Type B pancreatic cell (in vitro differentiated cells): ENCODE measurements at places on chromosomes 16 and 17. TPM values are rescaled to one million over a fixed set of nuclear protein-coding genes. Genes with fewer than 3 reads are reported as not detected.

The LITAFD gene
- not detected in 2 replicates for total RNA-seq

GRCh38 chr17:48134912-48135480, 27.4 kb downstream of the SNX11 start:
- H3K36me3 ChIP-seq = no peaks in the 10 kb centered on the region
- no peaks in the 10 kb centered on the region for H3K4me1 ChIP-seq
- peaks cover 14% of the 10 kb centered on the region for H3K27me3 ChIP-seq
- no peak for DNase-seq
- no peak overlapping the region for H3K4me3 ChIP-seq

- DNase-seq = no peak
- no peaks in the 10 kb centered on the region for H3K27me3 ChIP-seq
- peaks cover 12% of the 10 kb centered on the region for H3K4me1 ChIP-seq
- peak overlapping the region; percentile 44 for H3K4me3 ChIP-seq
- H3K27ac ChIP-seq = peak overlapping the region; percentile 81
Observed at GRCh38 chr17:75102385-75102821, 7.4 kb upstream of the ARMC7 start.

The CCL4 gene
- 0.57 TPM in 1 of 2 replicates, not detected in the other for total RNA-seq

The C1QL1 gene
- total RNA-seq = 15.6 and 76.5 TPM in 2 replicates

The KRT9 gene
- total RNA-seq = 0.85 and 7.4 TPM in 2 replicates

The CLDN7 gene
- total RNA-seq = 118 and 284 TPM in 2 replicates

DNA sequence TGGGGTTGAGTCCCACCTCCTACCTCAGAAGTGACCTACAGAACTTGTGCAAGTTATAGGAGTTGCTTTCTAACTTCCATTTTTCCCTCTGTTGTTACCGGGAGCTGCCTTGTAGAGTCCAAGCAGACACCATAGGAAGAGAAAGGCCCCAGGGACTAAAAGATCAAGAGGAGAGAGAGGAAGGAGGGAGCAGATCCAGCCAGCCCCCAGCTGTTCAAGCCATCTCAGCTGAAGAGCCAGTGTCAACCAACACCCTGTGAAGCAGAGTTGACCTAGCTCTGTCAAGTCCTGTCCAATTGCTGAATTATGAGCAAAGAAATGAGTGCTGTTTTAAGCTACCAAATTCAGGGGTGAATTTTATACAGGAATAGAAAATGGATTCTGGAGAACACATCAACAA, 34.9 kb upstream of the CACNG4 start:
- no peak overlapping the region for H3K27ac ChIP-seq
- DNase-seq = no peak
- H3K4me1 ChIP-seq = no peaks in the 10 kb centered on the region

- H3K27ac ChIP-seq = peak overlapping the region; percentile 61
- H3K4me1 ChIP-seq = no peaks in the 10 kb centered on the region
- no peak overlapping the region for H3K4me3 ChIP-seq
- DNase-seq = no peak
- no peaks in the 10 kb centered on the region for H3K36me3 ChIP-seq
- peaks cover 16% of the 10 kb centered on the region for H3K27me3 ChIP-seq
Observed at GRCh38 chr16:8342276-8342675, 248.0 kb downstream of the TMEM114 start.

- H3K27me3 ChIP-seq = peaks cover 12% of the 10 kb centered on the region
- no peak overlapping the region for H3K27ac ChIP-seq
- no peak for DNase-seq
- peaks cover 3% of the 10 kb centered on the region for H3K4me1 ChIP-seq
- no peaks in the 10 kb centered on the region for H3K36me3 ChIP-seq
Observed at GRCh38 chr16:77112746-77113145, 78.2 kb upstream of the MON1B start.

DNA sequence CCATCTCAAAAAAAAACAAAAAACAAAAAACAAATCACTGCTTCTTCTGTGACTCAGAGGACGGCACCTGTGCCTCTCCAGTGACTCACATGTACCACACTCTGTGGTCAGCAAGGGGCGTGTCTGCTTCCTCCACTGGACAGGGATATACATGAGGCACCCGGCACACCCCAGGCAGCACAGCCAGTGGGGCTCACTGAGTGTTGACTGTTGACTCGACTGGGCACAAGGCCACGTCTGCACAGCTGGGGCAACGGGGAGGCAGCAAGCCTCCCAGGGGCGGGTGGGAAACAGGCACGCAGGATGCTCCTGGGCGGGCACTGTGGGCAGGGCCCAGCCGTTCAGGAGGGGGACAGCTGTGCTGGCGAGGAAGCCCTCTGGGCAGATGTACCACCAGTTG, 64.1 kb downstream of the TIMM22 start:
- peaks cover 9% of the 10 kb centered on the region for H3K4me1 ChIP-seq
- no peaks in the 10 kb centered on the region for H3K27me3 ChIP-seq
- H3K36me3 ChIP-seq = peaks cover 25% of the 10 kb centered on the region
- no peak for DNase-seq
- H3K4me3 ChIP-seq = no peak overlapping the region
- H3K27ac ChIP-seq = no peak overlapping the region

The KRT25 gene
- not detected in 2 replicates for total RNA-seq

DNA sequence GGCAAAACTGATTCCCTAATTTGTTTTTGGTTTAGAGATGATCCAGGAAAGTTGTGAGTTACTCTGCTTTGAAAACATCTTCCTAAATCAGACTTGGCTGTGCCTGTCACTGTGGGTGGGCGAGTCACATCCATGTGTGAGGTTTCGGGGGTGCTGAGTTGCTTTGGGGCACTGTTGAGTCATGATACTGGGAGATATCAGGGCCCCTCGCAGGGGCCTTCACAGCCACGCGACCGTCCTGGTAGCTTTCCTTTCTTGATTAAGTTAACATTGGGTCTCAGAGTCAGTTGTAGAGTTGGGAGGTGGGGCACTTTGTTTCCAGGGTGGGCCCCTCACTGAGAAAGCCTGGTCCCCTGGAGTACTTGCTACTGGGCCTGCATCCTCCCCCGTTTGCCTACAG, 58.3 kb upstream of the LGALS9 start:
- no peaks in the 10 kb centered on the region for H3K36me3 ChIP-seq
- peaks cover 41% of the 10 kb centered on the region for H3K4me1 ChIP-seq
- H3K27me3 ChIP-seq = no peaks in the 10 kb centered on the region
- no peak overlapping the region for H3K4me3 ChIP-seq
- H3K27ac ChIP-seq = peak overlapping the region; percentile 29
